ENCODE measurements at places on chromosomes 6 and 20. TPM values are rescaled to one million over a fixed set of nuclear protein-coding genes. Genes with fewer than 3 reads are reported as not detected.

GRCh38 chr20:1816384-1817381 is 78.5 kb upstream of the SIRPA start:
- H3K27ac ChIP-seq: no peak overlapping the region
- no peaks in the 10 kb centered on the region for H3K36me3 ChIP-seq
- H3K4me3 ChIP-seq: no peak overlapping the region
- peaks cover 2% of the 10 kb centered on the region for H3K4me1 ChIP-seq

GRCh38 chr6:4488389-4488788 is 287.8 kb upstream of the CDYL start:
- no peak overlapping the region for H3K27ac ChIP-seq
- DNase-seq: no peak
- H3K27me3 ChIP-seq: no peaks in the 10 kb centered on the region
- H3K36me3 ChIP-seq: no peaks in the 10 kb centered on the region
- H3K4me3 ChIP-seq: no peak overlapping the region

- no peaks in the 10 kb centered on the region for H3K4me1 ChIP-seq
- no peak overlapping the region for H3K4me3 ChIP-seq
- H3K36me3 ChIP-seq: no peaks in the 10 kb centered on the region
- no peaks in the 10 kb centered on the region for H3K27me3 ChIP-seq
- no peak for DNase-seq
- no peak overlapping the region for H3K27ac ChIP-seq
Observed at GRCh38 chr6:156731396-156731795, 45.8 kb upstream of the ARID1B start.

The UNC5CL gene
- polyA plus RNA-seq: 0.60 TPM

The HMGCLL1 gene
- 0.39 TPM for polyA plus RNA-seq

- H3K36me3 ChIP-seq: no peaks in the 10 kb centered on the region
- H3K4me3 ChIP-seq: no peak overlapping the region
- no peaks in the 10 kb centered on the region for H3K4me1 ChIP-seq
- DNase-seq: no peak
Observed at GRCh38 chr6:54481091-54481490, 172.8 kb downstream of the TINAG start.

GRCh38 chr6:149950423-149950822 is 8.6 kb downstream of the ULBP2 start:
- no peaks in the 10 kb centered on the region for H3K27me3 ChIP-seq
- no peak overlapping the region for H3K4me3 ChIP-seq

DNA sequence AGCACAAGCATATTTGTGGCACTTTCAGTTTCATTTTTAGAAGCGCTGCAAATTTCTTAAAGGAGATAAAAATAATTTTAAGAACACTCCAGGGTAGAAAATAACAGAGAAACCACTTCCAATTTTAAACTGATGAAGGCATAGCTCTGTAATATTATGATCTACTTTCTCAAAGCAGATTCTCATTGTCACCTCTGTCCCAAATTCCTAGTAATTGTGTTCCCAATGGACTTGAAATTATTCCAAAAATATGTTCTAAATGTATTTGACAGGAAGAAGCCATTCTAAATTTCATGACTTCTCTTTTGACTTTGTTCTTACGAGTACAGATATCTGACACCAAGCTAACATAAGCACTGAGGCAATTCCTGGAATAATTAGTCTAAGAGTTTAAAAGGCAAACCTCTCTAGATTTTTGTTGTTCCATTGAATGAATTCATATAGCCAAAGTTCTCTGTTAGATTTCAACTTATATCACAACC is 140.2 kb upstream of the CARMIL1 start:
- H3K4me3 ChIP-seq: peak overlapping the region; percentile 40
- peak overlapping the region; percentile 80 for H3K27ac ChIP-seq
- no peaks in the 10 kb centered on the region for H3K4me1 ChIP-seq
- no peaks in the 10 kb centered on the region for H3K27me3 ChIP-seq

- no peak overlapping the region for H3K4me3 ChIP-seq
- peaks cover 3% of the 10 kb centered on the region for H3K4me1 ChIP-seq
- no peak overlapping the region for H3K27ac ChIP-seq
- DNase-seq: no peak
- H3K27me3 ChIP-seq: no peaks in the 10 kb centered on the region
Observed at GRCh38 chr6:148989585-148989984, 242.8 kb downstream of the UST start.

DNA sequence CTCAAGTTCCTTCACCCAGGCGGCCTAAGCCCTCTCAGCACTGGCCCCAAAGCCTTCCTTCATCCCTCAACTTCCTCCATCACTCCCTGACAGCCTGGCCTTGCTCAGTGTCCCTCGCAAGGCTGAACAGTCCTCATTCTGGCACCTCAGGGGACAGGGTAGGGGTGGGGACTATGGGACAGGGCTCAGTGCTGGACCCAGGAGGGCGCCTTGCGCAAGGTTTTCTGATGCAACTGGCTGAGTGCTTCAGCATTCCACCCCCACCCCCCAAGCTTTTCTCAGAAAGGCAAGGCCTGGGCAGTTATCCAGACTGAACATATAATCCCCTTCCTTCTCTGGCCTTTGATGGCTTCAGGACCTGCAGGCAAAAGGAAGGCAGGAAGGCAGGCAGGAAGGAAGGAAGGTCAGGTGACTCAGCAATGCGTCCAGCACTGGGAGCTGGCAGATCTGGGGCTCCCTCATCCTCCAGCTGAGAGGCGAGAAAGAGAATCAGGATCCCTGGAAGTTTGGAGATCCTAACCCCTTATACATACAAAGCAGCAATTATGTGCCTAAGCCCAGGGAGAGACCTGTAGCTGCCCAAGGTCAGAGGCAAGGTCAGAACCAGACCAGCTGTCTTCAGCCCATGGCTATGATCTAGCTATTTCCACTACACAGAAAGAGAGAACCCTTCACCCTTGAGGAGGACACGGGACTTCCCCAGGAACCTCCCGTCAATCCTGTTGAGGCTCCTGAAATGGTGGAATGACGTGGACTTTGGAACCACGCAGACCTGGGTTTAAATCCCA is 8.6 kb upstream of the TRIB3 start:
- no peaks in the 10 kb centered on the region for H3K27me3 ChIP-seq
- no peak for DNase-seq
- H3K27ac ChIP-seq: no peak overlapping the region
- no peaks in the 10 kb centered on the region for H3K4me1 ChIP-seq
- H3K36me3 ChIP-seq: no peaks in the 10 kb centered on the region

GRCh38 chr6:159594750-159595117 is 98.3 kb downstream of the SOD2 start:
- no peaks in the 10 kb centered on the region for H3K4me1 ChIP-seq
- no peak for DNase-seq
- no peak overlapping the region for H3K27ac ChIP-seq
- H3K27me3 ChIP-seq: no peaks in the 10 kb centered on the region
- no peaks in the 10 kb centered on the region for H3K36me3 ChIP-seq

The YIPF3 gene
- 143 TPM for polyA plus RNA-seq

The RWDD1 gene
- 56.8 TPM for polyA plus RNA-seq

DNA sequence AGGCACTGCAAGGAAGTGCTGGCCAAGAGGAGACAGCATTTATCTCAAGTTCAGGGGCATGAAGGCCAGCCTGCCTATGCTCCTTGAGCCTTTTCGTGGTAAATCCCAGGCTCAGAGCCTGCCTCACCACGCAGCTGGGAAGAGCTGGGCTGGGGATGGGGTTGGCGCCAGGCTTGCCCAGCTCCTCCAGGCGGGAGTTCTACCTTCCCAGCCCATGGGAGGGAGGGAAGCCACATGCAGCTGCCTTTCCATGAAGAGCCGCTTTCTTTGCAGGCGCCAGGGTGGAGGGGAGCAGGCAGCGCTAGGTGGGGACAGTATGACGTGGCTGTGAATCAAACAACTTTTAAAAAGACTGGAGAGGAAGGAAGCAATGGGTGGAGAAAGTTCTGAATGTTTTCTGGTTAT is 19.5 kb upstream of the SIRT5 start:
- H3K27me3 ChIP-seq: no peaks in the 10 kb centered on the region
- H3K4me1 ChIP-seq: peaks cover 1% of the 10 kb centered on the region
- H3K36me3 ChIP-seq: no peaks in the 10 kb centered on the region
- H3K4me3 ChIP-seq: no peak overlapping the region

DNA sequence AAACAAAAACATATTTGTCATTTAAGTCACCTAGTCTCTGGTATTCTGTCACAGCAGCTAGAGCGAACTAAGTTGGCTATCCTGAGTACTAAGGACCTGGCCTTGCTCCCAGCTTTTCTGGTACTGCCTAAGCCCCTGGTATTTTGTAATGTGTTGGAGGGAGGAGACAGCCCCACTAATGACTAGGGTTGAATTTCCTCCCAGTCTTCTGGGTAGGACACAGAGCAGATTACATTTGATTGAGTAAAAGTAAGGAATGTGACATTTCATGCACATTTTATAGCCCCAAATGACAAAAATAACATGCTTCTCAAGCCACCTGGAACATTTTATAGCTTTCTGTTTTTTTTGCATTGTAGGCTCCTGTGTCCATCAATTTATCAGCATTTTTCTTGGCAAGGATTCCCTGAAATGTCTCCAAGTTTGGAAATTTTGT is 47.9 kb upstream of the DDR1 start:
- H3K4me3 ChIP-seq: no peak overlapping the region
- H3K36me3 ChIP-seq: no peaks in the 10 kb centered on the region
- peak; percentile 63 for DNase-seq
- no peaks in the 10 kb centered on the region for H3K27me3 ChIP-seq
- peaks cover 1% of the 10 kb centered on the region for H3K4me1 ChIP-seq

GRCh38 chr6:158649289-158650143 is at the start of gene SYTL3:
Gene SYTL3, plus strand, starts transcription at chr6:158650054. Its CDS starts 13,215 bp downstream, at chr6:158663269.
- no peaks in the 10 kb centered on the region for H3K27me3 ChIP-seq
- no peaks in the 10 kb centered on the region for H3K36me3 ChIP-seq
- H3K27ac ChIP-seq: no peak within 1 kb of the TSS
- peak; percentile 34 for DNase-seq
- H3K4me1 ChIP-seq: peaks cover 7% of the 10 kb centered on the region

GRCh38 chr6:132390451-132390850 is 10.8 kb downstream of the MOXD1 start:
- no peaks in the 10 kb centered on the region for H3K4me1 ChIP-seq
- H3K4me3 ChIP-seq: no peak overlapping the region
- no peaks in the 10 kb centered on the region for H3K36me3 ChIP-seq
- no peaks in the 10 kb centered on the region for H3K27me3 ChIP-seq
- DNase-seq: no peak
- no peak overlapping the region for H3K27ac ChIP-seq

The OLIG3 gene
- not detected for polyA plus RNA-seq

GRCh38 chr20:43715511-43715910 is 11.3 kb downstream of the GTSF1L start:
- no peaks in the 10 kb centered on the region for H3K4me1 ChIP-seq
- H3K27ac ChIP-seq: no peak overlapping the region
- no peak overlapping the region for H3K4me3 ChIP-seq
- H3K36me3 ChIP-seq: no peaks in the 10 kb centered on the region
